ENCODE measurements at places on chromosomes 3 and 15.

GRCh38 chr3:128917291-128917690, 37.9 kb downstream of the ACAD9 start:
- DNase-seq = no peak

DNA sequence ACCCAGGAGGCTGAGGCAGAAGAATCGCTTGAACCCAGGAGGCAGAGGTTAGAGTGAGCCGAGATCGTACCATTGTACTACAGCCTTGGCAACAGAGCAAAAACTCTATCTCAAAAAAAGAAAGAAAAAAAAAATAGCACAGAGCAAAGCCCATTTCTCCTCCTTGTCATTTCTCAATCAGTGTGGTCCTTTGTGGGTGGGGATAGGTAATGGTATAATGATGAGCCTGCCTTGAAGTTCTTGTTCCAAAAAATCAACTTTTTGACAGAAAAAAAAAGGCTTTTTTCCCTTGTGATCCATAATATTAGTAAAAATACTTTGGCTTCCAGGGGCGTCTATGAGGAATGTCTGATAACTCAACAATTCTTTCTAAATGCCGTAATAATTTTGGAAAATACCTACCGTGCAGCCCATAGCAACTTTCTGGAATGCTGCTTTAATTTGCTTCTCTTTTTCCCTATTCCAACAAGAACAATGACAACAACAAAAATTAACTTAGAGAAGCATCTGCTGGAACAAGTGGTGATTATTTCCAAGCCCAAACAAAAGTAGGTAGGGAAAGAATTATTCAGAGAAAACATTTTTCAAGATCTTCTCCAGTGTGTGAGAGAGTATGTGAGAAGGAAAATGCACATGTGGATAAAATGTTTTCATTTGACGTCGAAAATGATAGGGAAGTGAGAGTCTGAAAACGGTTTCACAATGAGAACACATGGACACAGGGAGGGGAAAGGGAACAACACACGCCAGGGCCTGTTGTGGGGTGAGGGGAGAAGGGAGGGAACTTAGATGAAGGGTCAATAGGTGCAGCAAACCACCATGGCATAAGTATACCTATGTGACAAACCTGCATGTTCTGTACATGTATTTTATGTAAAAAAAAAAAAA, 337.8 kb downstream of the RBMS3 start:
- DNase-seq = no peak

- DNase-seq = no peak
These were observed 22.8 kb downstream of the C2CD4A start for GRCh38 chr15:62089616-62090015.

DNA sequence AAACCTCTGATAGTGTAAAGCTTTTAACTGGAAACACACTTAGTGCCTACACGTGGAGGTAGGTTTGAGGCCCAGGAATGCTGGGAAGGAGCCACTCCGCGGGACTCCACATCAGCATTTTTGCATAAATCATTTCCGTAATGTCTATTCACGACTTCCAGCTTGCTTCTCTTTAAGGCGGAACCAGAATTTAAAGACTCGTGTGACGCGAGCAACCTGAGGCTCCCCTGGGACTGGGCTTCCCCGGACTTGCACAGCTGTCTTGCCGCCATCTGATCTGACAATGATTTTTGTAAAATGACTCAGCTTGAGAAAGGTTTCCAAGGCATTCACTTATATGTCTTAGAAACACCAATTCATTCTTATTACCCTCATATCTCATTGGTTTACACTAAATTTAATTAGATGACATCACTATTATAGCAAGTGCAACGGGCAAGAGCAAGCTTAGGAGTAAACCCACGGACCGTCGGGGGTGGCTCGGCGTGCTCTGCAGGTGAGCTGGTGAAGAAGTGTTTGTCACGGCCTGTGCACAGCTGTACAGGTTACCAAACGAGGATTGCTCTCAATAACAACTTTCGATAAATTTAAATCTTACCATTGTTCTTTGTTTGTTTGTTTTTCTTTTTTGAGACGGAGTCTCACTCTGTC, 95.2 kb downstream of the CHSY1 start:
- no peak for DNase-seq

GRCh38 chr3:25257026-25257425, 171.0 kb upstream of the RARB start:
- DNase-seq = no peak

DNA sequence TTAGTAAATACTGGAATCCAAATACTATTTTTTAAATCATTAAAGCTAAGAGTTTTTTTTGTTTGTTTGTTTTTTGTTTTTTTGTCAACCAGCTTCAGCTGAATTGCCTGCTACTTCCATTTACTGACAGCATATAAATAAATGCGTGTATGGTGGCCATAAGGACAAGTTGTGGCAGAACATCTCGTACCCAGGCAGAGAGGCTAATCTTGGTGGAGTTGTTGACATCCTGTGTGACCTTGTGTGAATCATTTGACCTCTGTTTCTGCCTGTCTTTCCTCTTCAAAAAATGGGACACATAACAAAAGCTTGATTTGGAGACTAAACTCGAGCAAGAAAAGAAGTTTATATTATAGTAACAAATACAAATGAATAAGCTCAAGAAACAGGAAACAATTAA, 734.2 kb downstream of the MCTP2 start:
- DNase-seq = no peak
